Activated CD4-positive, alpha-beta T cell treated with anti-CD3 and anti-CD28 coated beads, Interleukin-2, amount 50 U/mL, for 48 hours (primary cell): ENCODE measurements at places on chromosomes 13 and 19.
A peak's percentile ranks its signal among the peaks of the same experiment; 100 is the strongest.

- no peak for DNase-seq
Measured at GRCh38 chr19:933553-933882, 7.7 kb downstream of the ARID3A start.

DNA sequence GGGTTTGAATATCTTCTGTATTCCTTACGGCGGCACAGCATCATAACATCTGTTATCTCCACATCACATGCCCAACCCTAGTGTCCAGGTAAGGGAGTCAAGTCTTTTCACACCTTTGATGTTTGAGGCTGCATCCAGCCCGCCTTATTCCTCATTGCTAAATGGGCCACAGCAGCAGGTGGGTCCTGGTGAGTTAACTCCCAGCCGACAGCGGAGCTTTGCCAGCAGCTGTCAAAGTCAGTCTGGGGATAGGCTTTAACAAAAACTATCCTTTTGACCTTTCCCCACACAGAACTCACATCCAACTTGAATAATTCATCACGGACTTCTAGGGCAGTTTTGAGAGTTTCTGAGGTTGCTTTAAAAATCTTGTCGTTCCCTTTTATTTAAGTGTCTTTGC is 235.1 kb downstream of the DLEU7 start:
- DNase-seq: no peak

DNA sequence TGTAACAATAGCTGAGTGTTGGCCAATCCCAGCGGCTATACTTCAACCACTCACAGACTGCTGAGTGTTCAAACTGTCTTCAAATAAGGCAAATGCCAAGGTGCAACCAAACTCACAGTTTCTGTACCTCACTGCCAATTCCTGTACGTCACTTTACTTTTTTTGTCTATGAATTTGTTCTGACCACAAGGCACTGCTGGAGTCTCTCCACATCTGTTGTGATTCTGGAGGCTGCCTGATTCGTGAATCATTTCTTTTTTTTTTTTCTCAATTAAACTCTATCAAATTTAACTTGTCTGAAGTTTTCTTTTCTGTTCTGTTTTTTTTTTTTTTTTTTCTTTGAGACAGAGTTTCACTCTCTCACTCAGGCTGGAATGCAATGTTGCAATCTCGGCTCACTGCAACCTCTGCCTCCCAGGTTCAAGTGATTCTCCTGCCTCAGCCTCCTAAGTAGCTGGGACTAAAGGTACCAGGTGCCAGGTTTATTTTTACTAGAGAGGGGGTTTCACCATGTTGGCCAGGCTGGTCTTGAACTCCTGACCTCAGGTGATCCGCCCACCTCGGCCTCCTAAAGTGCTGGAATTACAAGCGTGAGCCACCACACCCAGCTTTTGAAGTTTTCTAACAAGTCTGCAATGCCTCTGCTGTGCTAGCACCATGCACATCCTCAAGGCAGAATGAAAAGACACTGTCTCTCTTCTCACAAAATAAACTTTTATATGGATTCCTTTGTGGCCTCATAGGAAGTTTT is 401.7 kb downstream of the IRS2 start:
- no peak for DNase-seq

- DNase-seq: peak; percentile 95
Measured at GRCh38 chr19:10580979-10581631, 6.0 kb downstream of the AP1M2 start.

DNA sequence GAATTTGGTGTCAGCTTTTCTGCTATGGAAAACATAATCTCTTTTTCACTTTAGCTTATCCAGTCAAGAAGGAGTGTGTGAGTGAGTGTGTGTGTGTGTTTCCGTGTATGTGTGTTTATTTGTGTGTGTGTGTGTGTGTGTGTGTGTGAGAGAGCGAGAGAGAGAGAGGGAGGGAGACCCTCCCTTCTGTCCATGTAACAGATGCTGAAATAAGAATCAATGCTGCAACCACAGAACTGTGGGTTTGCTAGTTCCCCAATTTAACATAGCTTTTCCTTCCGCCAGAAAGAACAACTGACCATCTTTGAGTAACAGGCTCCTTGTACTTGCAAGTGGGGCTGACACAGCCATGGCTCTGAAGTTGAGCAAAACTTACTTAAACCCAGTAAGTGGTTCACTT is 5.2 kb downstream of the LCP1 start:
- no peak for DNase-seq

DNA sequence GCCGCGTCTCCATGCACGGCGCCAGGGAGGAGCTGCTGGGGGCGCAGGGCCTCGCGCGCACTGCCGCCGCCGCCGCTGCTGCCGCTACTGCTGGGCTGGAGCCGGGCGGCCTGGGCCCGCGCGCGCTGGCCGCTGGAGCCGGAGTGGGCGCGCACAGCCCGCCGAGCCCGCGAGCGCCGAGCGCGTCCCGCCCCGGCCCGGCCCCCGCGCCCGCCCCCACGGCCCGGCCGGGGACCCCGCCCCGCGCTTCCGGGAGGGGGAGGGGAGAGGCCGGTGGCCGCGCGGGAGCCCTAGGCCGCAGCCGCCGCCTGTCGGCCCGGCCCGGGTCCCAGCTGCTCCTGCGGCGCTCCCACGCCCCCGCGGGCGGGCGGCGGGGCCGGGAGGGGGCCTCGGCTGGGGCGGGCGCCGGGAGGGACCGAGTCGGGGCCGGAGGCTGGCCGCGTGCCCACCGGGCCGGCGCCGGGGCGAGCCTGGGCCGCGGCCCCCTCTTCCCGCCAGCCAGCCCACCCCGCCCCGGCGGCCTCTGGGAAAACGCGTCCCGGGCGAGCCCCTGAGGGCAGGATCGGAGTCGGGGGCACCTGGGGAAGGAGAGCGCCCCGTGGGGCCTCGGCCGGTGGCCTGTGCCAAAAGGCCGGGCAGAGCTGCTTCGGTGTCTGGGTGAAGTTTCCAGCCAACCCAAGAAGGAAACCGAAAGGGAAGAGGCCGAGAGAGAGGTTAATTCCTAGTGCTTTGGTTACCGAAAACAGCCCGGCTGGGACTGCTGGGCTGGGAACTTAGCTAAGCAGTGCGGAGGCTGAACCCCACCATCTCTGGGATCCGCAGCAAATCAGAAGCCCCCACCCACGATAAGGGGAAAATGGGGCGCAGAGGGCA is at the start of gene STK24:
TSS of gene STK24 (minus strand) at position 145 of the 873 bp plus-strand sequence. CDS start 321 bp downstream, outside the sequence.
- DNase-seq: peak; percentile 65

- no peak for DNase-seq
Measured at GRCh38 chr19:3499738-3500428, 591 bp downstream of the DOHH start.

GRCh38 chr19:30144802-30145201 is 202.8 kb downstream of the URI1 start:
- no peak for DNase-seq

DNA sequence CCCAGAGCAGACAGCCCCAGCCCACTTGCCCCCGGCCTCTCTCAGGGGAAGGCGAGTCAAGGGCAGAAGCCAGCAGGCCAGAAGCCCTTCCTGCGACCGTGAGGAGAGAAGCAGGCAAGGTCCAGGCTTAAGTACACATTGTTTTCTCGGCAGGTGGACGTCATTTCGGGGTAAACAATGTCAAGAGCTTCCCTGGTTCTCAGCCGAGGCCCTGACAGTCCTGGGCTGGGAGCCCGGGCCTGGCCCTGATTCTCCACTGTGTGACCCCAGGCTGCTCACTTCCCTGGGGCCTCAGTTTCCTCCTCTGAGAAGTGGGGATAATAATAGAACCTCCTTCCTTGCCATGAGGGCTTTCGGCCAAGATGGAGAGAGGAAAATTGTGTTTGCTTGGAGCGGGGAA is 19.4 kb downstream of the PLVAP start:
- no peak for DNase-seq

- DNase-seq: no peak
Measured at GRCh38 chr19:48615231-48616040, 560 bp upstream of the FAM83E start.

- DNase-seq: no peak
Measured at GRCh38 chr19:45771311-45771933, 2.4 kb upstream of the SIX5 start.

DNA sequence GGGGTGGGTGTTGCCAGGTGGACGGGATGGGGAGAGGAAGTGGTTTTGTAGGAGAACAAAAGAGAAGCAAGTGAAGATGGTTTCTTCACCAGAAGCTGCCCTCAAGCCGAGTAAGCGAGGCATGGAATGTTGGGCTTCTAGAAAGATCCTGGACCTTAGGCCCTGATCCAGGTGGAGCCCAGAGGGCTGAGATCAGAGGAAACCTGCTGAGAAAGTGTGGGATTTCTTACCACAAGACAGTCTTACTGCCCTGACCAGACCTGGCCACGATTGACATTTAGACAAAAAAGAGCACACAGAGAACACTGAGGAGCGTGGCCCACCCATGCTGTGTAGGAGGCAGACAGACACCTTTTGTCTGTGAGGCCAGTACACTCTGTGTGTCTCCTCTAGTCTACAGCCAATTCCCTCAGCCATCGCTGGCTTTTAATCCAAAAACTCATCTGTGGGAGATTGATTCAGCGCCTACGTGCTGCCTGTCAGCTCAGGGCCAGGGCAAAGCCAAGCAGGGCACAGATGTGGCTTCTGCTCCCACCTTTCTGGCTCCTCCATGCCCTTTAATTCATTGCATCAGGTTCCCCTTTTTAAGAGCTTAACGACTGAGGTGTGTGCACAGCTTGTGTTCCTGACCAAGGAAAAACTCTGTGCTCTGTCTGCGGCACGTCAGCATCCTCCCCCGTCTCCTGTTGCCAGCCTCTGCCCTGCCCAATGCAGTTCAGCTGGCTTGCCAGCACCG is 123.3 kb downstream of the AKAP11 start:
- DNase-seq: peak; percentile 55

DNA sequence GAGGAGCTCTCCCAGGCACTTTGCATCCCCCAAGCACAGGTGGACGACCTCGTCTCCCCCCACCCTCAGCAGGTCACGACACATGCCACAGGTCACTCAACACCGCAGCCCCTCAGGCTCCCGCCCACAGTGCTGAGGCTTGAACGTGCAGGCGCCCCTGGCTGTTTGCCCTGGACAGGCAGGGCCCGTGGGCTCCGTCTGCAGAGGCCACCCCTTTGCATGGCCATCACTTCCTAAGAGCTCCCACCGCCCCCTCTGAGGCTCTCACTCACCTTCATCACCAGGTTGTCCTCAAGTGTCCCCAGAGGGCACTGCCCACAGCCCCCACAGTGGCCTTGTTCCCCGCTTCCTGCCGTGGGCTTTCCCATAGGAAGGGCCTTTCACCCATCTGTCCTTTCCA is 132.1 kb upstream of the MCF2L start:
- DNase-seq: no peak

GRCh38 chr19:47697863-47698609 is 15.2 kb upstream of the EHD2 start:
- peak; percentile 65 for DNase-seq
